NCI-H510A (cell line): ENCODE measurements at places on chromosomes 12 and 14.

GRCh38 chr14:103191844-103192243, 68.6 kb downstream of the TNFAIP2 start:
- no peak for DNase-seq

DNA sequence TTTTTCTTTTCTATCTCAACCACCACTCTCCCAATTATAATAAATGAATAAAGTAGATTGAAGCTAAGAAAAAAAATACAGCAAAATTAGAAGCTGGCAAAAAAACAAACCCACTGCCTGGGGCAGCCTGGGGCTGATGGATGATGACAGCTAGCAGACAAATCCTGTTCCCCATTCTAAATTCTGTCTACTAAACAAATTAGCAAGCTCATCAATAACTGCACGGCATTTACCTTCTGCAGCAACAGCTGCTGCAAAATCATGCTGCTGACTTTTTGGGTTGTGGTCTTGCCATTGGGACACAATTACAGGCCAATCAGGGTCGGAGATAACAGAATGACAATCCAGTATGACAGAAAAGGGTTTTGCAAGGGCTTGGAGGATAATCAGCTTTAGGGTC, 443.6 kb upstream of the SOX5 start:
- no peak for DNase-seq

GRCh38 chr14:94697773-94698556, 71.9 kb downstream of the GSC start:
- no peak for DNase-seq

GRCh38 chr12:119692410-119692809, 24.5 kb downstream of the PRKAB1 start:
- DNase-seq, result no peak

DNA sequence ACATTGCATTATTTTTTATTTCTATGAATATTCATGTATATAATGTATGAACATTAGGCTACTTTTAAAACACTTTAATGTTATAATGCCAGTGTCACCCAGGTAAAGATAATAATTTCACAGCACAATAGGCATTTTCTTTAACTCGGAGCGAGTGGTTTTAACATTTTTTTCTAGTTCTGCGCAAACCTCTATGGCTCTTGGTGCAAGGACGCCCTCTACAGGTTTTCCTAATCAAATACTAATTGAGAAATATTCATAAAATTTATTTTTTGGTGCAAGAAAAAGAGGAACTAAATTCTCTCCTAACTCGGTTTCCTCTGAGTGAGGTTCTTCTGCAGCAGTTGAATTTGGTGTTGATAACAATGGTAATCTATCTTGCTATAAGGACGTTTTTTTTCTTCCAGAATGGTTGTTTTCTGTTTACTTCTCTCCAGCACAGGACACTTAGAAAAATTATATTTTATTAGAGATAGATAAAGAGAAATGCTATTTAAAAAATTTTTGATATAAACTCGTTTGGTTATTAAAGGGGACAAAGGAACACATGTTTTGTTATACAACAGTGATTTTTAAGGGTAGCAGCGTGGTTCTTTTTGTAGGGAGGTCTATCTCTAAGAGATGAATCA, 2.4 kb upstream of the WIF1 start:
- DNase-seq, result no peak
